ENCODE measurements at places on chromosomes 2 and 18.

DNA sequence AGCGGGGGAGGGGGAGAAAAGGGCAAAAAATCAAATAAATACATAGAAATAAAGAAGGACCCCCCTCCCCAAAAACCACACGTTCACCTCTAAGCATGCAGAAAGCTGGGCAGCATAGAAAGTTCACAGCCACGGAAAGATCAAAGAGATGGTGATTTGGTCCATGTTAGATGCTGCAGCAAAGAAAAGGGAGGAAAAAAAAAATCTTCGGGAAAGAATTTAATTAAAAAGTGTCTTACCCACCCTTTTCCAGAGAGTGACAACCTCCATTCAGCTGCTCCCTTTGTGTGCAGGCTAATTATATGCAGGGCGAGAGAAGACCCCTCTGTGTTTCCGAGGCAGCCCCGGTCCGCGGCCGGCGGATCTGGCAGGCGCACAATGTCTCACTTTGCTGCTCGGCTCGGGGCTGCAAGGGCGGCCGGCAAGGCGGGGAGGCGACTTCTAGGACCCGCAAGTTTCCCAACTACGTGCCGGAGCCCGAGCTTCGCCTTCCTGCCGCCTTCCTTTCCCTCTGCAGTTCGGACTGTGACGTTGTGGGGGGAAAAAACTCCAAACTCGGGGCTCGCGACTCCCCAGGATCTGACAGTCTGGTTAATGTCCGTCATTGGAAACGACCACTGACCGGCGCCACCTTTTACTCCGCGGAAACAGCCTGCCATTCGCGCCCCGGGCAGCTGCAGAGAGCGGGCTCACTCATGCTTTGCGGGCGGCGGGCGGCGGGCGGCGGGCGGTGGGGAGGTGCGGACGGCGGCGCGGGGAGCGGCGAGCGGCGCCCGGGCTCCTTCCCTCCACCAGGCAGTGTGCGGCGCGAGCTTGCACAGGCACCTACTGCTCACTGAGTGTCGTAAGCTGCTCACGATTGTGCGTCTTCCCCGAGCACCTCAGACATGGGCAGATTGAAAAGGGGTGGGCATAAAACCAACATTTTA, at the start of gene LRRTM1:
Gene LRRTM1, minus strand, starts transcription at position 844 of the 929 bp plus-strand sequence. CDS start 933 bp downstream, outside the sequence.
- DNase-seq: no peak

DNA sequence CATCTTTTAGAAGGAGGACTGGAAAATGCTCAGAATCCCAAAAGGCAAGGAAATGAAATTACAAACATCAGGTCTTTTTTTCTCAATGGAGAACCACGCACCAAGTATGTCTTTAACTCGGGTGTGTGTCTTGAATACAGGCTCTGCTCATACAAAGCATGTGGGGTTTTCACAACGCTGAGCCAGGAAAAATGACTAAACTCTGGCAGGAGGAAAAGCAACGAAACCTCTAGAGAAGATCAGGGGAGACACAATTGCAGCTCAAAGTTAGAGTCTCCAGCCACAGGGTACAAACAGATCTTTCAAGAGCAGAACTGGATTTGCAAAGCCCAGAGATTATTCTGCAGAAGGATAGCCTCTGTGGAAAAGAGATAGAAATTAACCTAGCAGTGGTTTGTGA, 42.8 kb upstream of the TPO start:
- no peak for DNase-seq

GRCh38 chr18:45137087-45137419, 456.4 kb downstream of the SETBP1 start:
- DNase-seq: no peak

DNA sequence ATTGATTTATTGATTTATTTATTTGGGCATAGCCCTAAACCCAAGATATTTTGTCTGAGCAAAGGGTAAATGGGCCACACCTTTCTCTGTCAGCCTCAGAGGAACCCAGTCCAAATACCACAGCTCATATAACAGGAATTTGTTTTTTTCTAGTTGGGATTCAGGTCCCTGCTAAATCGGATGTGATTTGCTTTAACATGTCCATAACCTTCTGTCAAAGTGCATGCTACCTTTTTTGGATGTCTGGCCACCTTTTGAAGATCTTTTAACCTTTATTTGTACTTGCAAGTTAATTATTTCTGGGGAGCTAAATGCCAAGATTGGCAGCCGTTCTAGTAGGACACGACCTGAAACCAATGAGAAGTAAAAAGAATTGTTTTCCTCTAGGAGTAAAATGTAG, 303.2 kb upstream of the UBE2E3 start:
- DNase-seq: no peak

DNA sequence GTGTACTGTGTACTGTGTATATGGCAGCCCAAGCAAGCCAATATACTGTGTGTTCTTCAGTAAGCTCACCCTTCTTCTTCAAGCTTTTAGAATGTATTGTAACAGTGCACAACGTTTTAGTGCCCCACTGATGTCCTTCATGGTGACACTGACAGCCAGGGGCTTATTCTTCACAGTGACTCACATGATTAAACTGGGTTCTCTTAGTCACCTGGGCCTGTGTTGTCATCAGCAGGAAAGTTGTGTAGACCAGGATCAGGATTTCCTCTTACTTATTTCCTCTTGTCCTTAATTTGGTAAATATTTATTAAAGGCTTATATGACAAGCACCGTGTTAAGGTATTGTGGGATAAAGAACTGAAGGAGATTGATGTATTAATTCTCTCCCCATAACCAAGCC, 67.9 kb upstream of the THOC1 start:
- DNase-seq: no peak

- no peak for DNase-seq
Measured at GRCh38 chr2:239298116-239298804, 102.6 kb downstream of the HDAC4 start.

- no peak for DNase-seq
Measured at GRCh38 chr2:108189316-108189715, 50.5 kb upstream of the SULT1C3 start.

GRCh38 chr2:2974982-2975381, 402.6 kb downstream of the EIPR1 start:
- no peak for DNase-seq

- no peak for DNase-seq
Measured at GRCh38 chr2:14619441-14619840, 13.1 kb upstream of the LRATD1 start.

GRCh38 chr2:11646530-11646929, 23.5 kb downstream of the NTSR2 start:
- no peak for DNase-seq

DNA sequence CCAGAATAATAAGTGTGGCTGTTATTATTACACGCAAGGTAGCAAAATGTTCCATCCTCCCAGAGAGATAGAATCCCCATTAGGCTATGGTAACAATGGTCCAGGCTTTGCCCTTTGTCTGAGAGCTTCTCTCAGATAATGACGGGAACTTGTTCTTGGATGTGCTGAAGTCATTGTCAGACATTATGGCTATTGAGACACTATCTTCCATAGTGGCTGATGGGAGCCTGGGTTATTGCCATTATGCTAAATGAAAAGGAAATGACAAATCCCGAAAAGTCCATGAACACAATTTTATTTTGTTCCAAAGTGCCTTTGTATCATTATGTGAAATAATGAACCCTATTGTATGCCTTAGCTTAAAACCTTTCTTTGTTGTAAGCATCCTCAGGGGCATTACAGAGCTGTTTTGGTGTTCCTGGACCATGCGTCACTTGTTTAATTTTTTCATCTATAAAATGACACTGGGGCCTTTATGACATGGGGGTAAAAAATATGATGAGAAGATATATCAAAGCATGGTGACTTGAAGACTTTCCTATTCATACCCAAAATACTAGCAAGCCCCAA, 218.5 kb downstream of the KCNS3 start:
- DNase-seq: no peak

DNA sequence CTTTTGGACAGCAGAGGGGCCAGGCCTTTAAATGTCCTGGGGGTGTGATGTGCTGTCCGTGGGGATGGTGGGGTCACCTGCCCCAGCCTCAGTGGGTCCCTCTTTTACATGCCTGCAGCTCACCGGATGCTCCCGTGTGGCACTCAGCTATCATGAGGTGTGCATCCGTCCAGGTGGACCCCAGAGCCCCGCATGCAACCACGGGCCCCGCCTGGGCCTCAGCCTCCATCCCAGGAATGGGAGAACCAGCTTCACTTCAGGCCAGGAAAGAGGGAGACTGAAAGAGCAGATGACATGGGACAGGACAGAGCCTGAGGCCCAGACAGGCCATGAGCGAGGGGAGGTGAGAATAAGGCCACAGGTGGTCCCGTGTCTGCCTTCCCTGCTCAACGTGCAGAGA, 37.5 kb downstream of the RAMP1 start:
- DNase-seq: no peak

- DNase-seq: no peak
Measured at GRCh38 chr2:27006602-27007415, 26.0 kb upstream of the TMEM214 start.

- no peak for DNase-seq
Measured at GRCh38 chr18:79485788-79486355, 90.1 kb downstream of the NFATC1 start.

DNA sequence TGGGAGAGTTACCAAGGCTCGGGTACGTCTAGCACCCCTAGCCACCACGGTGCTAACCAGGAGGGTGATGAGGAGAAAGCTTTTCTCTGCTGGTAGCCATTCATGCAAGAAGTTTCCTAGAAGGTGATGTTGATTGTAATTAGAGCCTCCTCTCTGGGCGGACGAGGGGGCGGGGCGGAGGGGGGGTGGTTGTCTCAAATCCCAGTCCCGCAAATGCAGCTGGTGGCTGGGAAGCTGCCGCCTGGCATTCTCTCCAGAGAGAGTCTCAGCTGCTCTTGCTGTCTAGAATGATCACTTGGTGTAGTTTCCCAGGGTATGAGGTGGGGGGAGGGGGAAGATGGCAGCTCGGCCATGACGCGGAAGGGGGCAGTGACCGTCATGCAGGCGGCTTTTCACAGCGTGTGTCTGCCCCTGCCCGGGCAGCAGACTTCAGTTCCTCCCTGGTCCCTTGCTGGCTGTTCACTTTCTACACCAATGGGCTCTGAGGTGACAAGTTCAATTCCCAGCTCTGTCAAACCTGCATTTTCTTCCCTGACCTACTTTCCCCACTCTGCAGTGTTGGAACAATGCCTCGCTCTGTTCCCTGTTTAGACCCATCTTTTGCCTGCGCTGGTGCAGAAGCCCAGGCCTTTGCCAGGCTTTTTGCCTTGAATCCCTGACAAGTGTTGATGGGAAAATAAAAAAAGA, 61.5 kb upstream of the KLF7 start:
- no peak for DNase-seq

- DNase-seq: no peak
Measured at GRCh38 chr2:119574108-119574815, 30.0 kb downstream of the CFAP221 start.

- DNase-seq: no peak
Measured at GRCh38 chr2:59232394-59233165, 991.5 kb upstream of the FANCL start.

GRCh38 chr2:101501443-101501842, 26.5 kb upstream of the RFX8 start:
- DNase-seq: no peak

- no peak for DNase-seq
Measured at GRCh38 chr2:75403991-75404428, 156.7 kb downstream of the EVA1A start.

- DNase-seq: no peak
Measured at GRCh38 chr2:162926907-162927306, 88.3 kb upstream of the KCNH7 start.

DNA sequence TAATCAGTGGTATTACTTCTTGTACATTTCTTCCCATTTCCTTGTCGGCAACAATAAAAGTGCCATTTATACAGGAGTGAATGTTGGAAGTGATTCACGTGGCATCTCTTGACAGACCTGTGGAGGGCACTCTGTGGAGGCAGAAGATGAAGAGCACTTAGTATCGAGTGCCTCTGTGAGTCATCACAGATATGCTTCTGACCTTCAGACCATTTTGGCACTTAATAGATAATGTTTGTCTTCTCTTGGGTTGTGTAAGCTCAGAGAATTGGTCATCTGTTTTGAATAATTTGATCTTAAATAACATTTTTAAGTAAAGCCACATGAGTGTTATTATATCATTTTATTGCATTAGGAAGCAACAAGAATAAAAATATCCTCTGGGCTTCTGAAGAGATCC, 305.5 kb downstream of the PTPRM start:
- no peak for DNase-seq

DNA sequence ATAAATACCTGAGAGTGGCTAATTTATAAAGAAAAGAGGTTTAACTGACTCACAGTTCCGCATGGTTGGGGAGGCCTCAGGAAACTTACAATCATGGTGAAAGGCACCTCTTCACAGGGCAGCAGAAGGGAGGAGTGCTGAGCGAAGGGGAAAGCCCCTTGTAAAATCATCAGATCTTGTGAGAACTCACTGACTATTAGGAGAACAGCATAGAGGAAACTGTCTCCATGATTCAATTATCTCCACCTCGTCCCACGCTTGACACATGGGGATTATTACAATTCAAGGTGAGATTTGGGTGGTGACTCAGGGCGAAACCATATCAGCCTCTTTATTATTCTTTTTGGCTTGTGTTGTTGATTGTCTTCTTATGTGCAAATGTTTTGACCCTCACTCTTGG, 76.2 kb downstream of the WDR7 start:
- no peak for DNase-seq

GRCh38 chr2:239395524-239395923, 5.3 kb downstream of the HDAC4 start:
- no peak for DNase-seq

- DNase-seq: no peak
Measured at GRCh38 chr2:46977899-46978298, 62.3 kb upstream of the MCFD2 start.

DNA sequence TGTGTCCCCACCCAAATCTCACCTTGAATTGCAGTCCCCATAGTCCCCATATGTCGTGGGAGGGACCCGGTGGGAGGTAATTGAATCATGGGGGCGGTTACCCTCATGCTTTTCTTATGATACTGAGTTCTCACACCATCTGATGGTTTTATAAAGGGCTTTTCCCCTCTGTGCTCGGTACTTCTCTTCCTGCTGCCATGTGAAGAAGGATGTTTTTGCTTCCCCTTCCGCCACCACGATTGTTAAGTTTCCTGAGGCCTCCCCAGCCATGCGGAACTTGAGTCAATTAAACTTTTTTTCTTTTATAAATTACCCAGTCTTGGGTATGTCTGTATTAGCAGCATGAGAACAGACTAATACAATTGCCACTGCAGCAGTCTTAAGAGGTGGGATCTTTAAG, 134.9 kb downstream of the LTBP1 start:
- DNase-seq: no peak

- DNase-seq: no peak
Measured at GRCh38 chr2:208386541-208386940, 20.1 kb upstream of the PTH2R start.

DNA sequence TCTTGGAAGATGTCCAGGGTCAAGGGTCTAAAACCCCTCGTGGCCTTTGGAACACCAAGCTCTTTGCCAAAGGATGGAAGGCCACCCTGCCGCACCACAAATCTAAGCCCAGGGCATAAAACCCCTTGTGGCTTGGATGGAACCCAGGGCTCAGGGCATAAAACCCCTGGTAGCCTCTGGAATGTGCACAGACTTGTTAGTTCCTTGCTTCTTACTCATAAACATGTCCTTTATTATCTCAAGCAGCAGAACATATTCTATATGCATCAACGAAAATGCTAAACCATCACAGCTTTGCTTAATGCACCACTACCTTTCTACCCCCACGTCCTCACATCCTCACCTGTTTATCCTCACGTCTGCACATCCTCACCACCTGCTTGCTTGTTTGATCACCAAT, 998.0 kb downstream of the DSC3 start:
- no peak for DNase-seq

- DNase-seq: no peak
Measured at GRCh38 chr2:231395188-231396057, at the start of gene B3GNT7. TSS of gene B3GNT7 (plus strand) at chr2:231395710. CDS start at chr2:231395804, 94 bp downstream.

Measured in stimulated activated CD8-positive, alpha-beta memory T cell treated with anti-CD3 and anti-CD28 coated beads, Interleukin-15, amount 100 ng/mL, for 1 hour (primary cell).